ENCODE measurements at places on chromosomes 5 and 9.

- peak; percentile 65 for DNase-seq
- peak overlapping the region; percentile 77 for H3K4me3 ChIP-seq
- H3K36me3 ChIP-seq, result no peaks in the 10 kb centered on the region
- peaks cover 4% of the 10 kb centered on the region for H3K4me1 ChIP-seq
- no peaks in the 10 kb centered on the region for H3K27me3 ChIP-seq
- H3K27ac ChIP-seq, result peak overlapping the region; percentile 71
These were observed 2.1 kb upstream of the TRAF1 start for GRCh38 chr9:120928483-120929228.

DNA sequence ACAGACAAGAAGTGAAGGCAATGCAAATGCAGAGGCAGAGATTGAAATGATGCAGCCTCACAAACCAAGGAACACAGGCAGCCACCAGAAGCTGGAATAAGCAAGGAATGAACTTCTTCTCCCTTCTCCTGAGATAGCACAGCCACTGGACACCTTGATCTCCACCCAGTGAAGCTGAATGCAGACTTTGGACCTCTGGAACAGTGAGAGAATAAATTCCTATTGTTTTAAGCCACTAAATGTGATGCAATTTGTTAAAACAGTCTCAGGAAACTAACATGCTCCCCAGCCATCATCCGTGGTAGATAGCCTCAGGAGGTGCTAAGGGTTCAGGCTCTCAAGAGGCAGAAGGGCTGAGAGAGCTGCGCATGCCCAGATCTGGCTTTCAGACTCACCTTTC lies 512.2 kb upstream of the ZNF608 start:
- no peaks in the 10 kb centered on the region for H3K4me1 ChIP-seq
- no peak overlapping the region for H3K27ac ChIP-seq
- DNase-seq, result no peak

DNA sequence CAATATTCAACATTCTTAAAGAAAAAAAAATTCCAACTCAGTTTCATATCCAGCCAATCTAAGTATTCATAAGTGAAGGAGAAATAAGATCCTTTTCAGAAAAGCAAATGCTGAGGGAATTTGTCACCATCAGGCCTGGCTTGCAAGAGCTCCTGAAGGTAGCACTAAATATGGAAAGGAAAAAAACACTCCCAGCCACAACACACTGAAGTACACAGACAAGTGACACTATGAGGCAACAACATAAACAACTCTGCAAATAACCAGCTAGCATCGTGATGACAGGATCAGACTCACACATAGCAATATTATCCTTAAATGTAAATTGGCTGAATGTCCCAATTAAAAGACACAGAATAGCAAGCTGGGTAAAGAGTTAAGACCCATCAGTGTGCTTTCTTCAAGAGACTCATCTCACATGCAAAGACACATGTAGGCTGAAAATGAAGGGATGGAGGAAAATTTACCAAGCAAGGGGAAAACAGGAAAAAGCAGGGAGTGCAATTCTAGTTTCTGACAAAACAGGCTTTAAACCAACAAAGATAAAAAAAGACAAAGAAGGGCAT lies 33.1 kb downstream of the ANKRD33B start:
- H3K4me1 ChIP-seq, result peaks cover 12% of the 10 kb centered on the region
- H3K27me3 ChIP-seq, result no peaks in the 10 kb centered on the region
- no peak overlapping the region for H3K4me3 ChIP-seq

- H3K4me3 ChIP-seq, result no peak overlapping the region
- no peaks in the 10 kb centered on the region for H3K27me3 ChIP-seq
- H3K27ac ChIP-seq, result no peak overlapping the region
- no peaks in the 10 kb centered on the region for H3K36me3 ChIP-seq
These were observed 13.8 kb downstream of the PDCL start for GRCh38 chr9:122814545-122814944.

- no peaks in the 10 kb centered on the region for H3K4me1 ChIP-seq
- H3K27me3 ChIP-seq, result no peaks in the 10 kb centered on the region
- H3K4me3 ChIP-seq, result no peak overlapping the region
- no peak for DNase-seq
These were observed 470.7 kb upstream of the BRINP1 start for GRCh38 chr9:119839888-119840287.

- no peak for DNase-seq
- H3K27me3 ChIP-seq, result no peaks in the 10 kb centered on the region
- H3K4me1 ChIP-seq, result no peaks in the 10 kb centered on the region
- H3K27ac ChIP-seq, result no peak overlapping the region
- no peak overlapping the region for H3K4me3 ChIP-seq
These were observed 21.0 kb upstream of the TIMD4 start for GRCh38 chr5:156984064-156984463.
